ENCODE measurements at places on chromosomes 7 and 10.

DNA sequence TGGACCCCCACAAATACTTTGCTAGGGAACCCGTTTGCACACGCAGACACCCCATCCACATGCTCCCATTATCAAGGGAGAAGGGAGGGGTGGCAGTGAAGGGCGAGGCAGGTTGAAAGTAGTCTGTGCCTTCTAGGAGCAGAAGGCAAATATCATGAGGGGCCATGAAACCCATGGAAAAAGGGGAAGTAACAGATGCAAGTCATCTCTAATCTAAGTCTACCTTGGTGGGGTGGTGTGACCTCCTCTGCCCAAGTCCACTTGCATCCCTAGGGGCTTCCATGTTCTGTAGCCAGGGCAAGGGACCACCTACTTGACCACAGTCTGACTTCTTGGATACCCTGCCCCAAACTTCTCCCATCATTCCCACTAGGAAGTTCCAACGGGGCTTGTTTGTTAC, 5.5 kb downstream of the GIMAP6 start:
- DNase-seq, result no peak

GRCh38 chr7:550881-551614, 31.4 kb upstream of the PDGFA start:
- DNase-seq, result no peak

DNA sequence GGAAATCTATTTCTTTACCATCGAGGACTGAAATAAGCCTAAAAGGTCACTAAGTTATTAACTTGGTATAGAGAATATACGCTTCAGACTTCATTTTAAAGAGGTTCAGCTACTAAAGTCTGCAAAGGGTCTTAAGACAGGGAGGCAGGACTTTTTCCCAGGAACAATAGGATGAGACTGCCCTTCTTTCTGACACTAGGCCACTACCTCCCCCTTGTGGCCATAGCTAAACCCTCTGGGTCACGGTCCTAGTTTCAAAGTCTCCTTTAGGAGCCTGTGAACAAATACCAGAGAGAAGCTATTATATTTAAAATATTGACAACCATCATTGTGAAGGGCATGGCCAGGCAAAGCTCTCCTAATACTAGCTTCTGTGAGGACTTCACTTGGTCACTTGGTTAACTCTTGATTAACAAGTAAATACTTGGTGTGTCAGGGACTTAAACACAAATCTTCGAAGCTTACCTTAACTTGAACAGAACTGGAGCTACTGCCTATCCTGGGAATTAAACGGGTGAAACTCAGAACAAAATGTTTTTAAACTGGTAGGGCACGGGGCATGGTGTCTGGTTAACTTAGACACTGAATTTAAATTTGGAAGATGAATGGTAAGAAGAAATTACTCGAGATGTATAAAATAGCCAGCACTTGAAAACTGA, 75.6 kb downstream of the CCDC6 start:
- DNase-seq, result no peak

- DNase-seq, result no peak
Observed at GRCh38 chr7:78473021-78473420, 674.4 kb downstream of the PHTF2 start.

GRCh38 chr7:74220229-74220628, 10.4 kb downstream of the LAT2 start:
- no peak for DNase-seq

- no peak for DNase-seq
Observed at GRCh38 chr7:120877701-120878100, 19.8 kb upstream of the TSPAN12 start.

- peak; percentile 23 for DNase-seq
Observed at GRCh38 chr7:117010375-117011133, 57.3 kb downstream of the ST7 start.

- DNase-seq, result no peak
Observed at GRCh38 chr7:92778972-92779371, 57.4 kb downstream of the CDK6 start.

- DNase-seq, result no peak
Observed at GRCh38 chr7:156080596-156080995, 268.3 kb upstream of the SHH start.

DNA sequence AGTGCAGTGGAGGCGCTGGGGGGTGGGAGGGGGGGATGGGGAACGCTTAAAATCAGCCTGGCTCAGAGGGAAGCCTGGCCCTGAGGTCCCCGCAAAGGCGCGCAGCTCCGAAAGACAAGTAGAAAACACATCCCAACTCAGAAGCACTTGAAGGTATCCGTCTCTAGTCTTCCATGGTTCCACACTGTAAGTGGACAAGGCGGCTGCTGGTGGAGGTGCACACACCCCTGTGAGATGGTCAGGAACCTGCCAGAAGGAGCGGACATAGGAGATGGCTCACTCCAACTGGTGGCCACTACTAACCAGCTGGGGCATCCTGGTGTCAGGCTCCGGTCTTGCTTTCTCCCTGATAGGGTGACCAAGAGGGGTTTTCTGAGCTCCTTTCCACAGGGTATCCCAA, 41.7 kb downstream of the CTBP2 start:
- no peak for DNase-seq

- DNase-seq, result no peak
Observed at GRCh38 chr7:99210265-99210970, 2.5 kb upstream of the KPNA7 start.

DNA sequence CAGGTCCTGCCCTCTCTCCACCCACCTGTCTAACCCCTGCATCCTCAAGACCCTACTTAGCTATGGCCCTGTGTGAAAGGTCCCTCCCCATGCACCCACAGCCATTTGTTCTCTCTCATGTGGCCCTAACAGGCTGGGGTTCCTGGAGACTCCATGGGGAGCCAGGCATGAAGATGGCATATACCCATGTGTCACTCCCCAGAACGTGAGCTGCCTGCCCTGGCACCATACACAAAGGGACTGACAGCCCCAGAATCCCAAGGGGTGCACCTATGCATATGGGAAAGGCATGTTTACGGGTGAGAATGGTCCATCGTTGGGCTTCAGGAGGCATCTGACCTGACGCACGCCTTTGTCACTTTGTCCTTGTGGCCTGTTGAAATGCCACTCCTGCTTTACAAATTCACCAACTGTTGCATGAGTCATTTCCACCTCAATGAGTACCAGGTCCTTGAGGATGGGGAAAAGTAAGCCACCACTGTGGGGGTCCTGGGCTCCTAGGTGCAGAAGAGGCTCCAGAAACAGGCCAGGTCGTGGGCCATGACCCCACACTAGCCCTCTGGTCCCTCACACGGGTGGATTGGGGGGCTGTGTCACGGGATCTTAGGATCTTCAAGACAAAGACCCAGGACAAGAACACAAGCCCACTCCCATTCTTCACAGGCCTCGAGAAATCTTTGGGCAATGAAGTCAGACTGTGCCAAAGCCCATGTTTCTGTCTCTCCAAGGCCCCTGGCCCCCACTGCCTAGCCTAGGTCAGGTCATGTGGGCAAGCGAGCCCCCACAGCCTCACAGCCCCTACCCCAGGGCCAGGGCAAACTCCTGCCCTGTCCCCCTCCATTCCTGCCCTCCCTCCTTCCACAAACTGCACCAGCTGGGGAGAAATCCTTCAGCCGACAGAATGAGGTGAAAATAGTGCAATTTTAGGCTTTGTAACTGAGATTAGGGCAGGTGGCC, 8.6 kb downstream of the GPRIN2 start:
- DNase-seq, result no peak

DNA sequence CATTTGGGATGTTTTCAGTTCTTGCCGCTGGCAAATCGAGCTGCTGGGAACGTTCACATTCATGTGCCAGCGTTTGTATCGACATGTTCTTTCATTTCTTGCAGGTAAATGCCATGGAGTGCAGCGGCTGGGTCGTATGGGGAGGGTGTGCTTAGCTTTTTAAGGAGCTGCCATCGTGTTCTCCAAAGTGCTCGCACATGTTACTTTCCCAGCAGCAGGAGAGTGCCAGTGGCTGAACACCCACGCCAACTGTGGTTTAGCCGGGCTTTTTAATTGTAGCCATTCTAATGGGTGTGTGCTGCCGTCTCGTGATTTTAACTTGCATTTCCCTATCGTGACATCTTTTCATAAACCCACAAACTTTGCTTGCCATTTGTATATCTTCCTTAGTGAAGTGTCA, 11.6 kb upstream of the BNIP3 start:
- no peak for DNase-seq

- DNase-seq, result no peak
Observed at GRCh38 chr7:142670511-142670910, 78.8 kb upstream of the PRSS1 start.

GRCh38 chr10:12539350-12540164, 190.2 kb downstream of the CAMK1D start:
- DNase-seq, result no peak

DNA sequence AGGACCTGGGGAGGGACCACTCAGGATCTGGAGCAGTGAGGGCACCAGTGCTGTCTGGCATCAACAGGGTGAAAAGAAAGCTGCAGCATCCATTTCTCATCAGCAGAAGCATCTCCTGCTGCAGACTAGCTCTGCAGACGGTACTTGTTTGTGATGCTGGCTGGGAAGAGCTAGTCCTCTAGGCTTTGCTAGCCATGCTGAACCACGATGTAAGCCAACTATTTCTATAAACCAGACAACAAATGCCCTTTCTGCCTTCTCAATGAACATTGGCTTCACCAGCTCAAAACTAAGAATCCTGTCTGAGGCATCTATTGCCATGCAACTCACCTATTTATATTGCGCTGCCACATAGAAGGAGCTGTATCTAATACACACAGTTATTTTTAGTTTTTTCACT, 65.6 kb downstream of the CTTNBP2 start:
- no peak for DNase-seq

- DNase-seq, result no peak
Observed at GRCh38 chr10:103630156-103630555, 136.7 kb downstream of the NEURL1 start.

GRCh38 chr10:86944031-86944419, 13.4 kb downstream of the MMRN2 start:
- no peak for DNase-seq

- DNase-seq, result no peak
Observed at GRCh38 chr7:157929671-157930070, 592.9 kb downstream of the DNAJB6 start.

DNA sequence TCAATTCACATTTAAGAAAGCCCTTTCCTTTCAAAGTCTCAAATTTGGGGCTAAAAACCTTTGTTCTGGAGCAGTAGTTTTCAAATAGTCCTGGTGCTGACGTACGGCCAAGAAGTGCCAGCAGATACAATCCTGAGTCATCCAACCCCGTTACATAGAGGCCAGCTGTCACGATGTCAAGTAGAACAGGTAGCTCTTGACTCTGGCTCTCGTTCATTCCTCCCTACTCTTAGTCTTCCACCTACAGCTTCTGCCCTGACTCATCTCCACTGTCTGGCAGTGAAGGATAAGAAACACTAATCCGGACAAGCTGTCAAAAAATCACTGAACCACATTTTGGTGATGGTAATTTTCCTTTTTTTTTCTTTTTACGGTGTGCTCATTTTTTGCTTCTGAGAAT, 132.4 kb upstream of the PTN start:
- DNase-seq, result no peak

- no peak for DNase-seq
Observed at GRCh38 chr7:82678259-82678658, 234.7 kb upstream of the CACNA2D1 start.

GRCh38 chr10:11043446-11044127, 25.9 kb downstream of the CELF2 start:
- no peak for DNase-seq

DNA sequence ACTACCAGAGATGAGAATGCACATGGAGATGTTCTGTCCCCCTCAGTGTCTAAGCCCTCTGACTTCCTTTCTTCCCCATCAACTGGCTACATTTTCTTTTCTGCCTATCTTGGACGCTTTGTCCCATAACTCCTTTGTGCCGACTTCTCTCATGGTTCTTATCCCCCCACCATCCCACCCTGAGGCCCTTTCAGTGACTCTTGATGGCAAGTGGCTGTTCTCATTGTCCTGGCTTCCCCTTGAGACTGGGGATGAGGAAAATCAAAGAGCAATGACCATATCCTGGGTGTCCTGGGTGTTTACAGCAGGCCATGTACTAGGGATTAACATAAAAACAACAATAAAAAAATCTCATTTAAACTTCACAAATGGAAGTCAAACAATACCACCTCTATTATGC, 18.8 kb upstream of the GGCT start:
- DNase-seq, result no peak

DNA sequence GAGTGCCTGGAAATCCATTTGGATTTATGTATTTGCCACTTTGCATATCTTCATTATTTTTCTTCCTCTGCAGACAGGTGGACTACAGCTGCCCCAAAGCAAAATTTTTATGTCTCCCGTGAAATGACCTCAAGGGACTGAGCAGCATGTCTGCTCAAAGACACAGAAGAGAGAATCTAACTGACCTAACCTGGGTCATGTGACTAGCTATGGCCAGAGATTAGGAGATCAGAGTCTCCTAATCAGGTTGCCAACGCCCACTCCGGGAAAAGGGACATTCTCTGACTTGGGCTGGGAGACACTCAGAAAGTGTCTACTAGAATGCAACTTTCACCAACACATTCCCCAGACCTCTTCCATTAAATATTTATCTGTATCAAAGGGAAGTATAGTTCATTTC, 2.5 kb upstream of the BAMBI start:
- DNase-seq, result no peak

- DNase-seq, result no peak
Observed at GRCh38 chr10:119658274-119658673, 7.1 kb downstream of the BAG3 start.

- DNase-seq, result no peak
Observed at GRCh38 chr10:11454958-11455566, 156.4 kb downstream of the USP6NL start.

GRCh38 chr10:128577958-128578750, 451.9 kb upstream of the MKI67 start:
- no peak for DNase-seq

DNA sequence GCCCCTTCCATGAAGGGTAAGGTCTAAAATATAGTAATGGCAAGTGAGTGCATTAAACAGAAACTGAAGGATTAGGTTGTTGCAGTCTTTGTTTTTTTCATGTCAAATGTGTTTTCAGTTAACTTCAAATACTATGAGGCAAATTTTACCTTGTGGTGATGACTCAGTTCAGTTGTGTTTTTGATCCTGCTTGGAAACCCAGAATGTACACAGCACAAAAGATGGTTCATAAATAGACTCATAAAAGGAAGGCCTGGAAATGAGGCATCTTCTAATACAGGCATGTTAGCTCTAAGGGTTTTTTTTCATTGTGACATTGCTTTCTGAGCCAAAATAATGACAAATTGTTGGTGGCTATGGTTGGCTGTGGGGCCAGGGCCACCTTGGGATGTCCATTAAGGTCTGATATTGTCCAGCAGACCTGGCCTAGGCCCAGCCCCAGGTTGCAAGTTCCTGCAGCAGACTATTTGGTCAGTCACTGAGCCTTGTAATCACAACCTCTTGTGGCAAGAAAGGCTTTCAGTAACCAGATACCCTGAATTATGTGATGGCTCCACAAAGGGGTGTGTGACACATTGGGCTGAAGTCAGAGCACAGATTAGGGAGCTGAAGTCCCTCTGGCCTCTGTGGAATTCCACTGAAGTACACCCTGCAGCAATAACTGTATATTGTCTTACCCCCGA, 69.0 kb upstream of the SAMD8 start:
- DNase-seq, result no peak

GRCh38 chr7:137976696-137977095, 25.2 kb downstream of the CREB3L2 start:
- DNase-seq, result no peak

- no peak for DNase-seq
Observed at GRCh38 chr7:29970158-29970557, 19.4 kb downstream of the SCRN1 start.

Measured in stimulated activated CD4-positive, alpha-beta T cell treated with anti-CD3 and anti-CD28 coated beads, TNF-alpha, amount 100 ng/mL, for 48 hours (primary cell).